ENCODE measurements at places on chromosomes 7 and 10.

GRCh38 chr10:28199941-28200340, 102.9 kb downstream of the MPP7 start:
- DNase-seq, result no peak

- no peak for DNase-seq
Observed at GRCh38 chr7:64787295-64787694, 6.9 kb upstream of the ZNF138 start.

DNA sequence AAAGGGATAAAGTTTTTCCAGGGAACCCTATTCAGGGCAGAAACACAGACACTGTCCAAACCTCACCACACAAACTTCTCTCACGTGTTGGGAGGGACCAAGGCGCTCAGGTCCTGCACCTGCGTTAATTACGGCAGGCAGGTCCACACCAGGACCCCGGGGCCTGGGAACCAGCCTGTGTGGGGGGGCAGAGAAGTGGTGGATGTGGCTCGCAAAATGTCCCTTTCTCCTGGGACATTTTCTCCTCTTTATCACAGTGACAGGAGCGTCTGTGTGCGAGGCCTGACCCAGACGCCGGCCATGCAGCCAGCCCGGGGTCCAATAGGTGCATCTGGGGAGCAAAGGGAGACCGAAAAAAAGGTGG, 73.4 kb upstream of the ZNF722 start:
- DNase-seq, result no peak

DNA sequence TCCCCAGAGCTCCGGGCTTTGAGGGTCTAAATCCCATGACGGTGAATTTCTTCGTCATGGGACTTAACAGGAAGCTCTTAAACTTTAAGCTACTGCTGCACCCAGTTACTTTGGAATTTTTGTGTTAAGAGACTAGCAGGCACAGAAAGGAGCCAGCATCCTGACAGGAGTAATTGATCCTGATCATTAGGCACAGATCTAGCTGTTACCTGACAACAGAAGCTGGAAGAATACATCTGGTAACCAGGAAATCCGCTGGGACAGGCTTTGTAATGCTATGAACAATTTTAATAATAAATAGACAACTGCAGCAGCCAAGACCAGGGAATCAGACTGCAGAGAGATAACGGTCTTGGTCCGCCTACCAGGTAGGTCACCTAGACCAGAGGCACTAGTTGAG, 210.9 kb downstream of the DGKI start:
- DNase-seq, result no peak

- no peak for DNase-seq
Observed at GRCh38 chr10:121891103-121891502, 36.7 kb downstream of the ATE1 start.

DNA sequence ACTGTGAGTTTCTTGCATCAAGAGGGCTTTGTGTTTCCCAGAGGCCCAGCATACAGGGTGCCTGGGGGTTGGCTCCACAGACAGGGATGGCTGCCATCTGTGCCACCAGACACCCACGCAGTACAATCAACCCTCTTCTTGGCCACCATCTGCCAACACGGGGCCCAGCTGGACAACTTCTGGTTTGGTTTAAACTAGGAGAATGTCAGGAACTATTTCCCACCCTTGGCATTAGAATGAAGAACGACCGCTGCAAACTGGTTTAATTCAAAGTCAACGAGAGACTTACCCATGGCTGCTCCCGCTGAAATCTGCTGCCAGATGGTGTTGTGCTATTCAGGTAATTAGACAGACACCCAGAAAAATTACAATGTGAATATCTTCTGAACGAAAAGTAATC, 27.8 kb downstream of the NMT2 start:
- no peak for DNase-seq

Data from astrocyte of the cerebellum (primary cell).